ENCODE measurements at places on chromosomes 3 and 15.

- DNase-seq: no peak
Measured at GRCh38 chr3:113340785-113341184, 100.5 kb downstream of the CFAP44 start.

DNA sequence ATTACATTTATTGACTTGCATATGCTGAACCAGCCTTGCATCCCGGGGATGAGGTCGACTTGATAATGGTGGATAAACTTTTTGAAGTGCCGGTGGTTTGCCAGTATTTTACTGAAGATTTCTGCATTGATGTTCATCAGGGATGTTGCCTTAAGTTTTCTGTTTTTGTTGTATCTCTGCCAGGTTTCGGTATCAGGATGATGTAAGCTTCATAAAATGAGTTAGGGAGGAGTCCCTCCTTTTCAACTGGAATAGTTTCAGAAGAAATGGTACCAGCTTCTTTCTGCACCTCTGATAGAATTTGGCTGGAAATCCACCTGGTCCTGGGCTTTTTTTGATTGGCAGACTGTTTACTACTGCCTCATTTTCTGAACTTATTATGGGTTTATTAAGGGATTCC is 250.8 kb downstream of the TBC1D5 start:
- DNase-seq: no peak

- DNase-seq: no peak
Measured at GRCh38 chr3:120568202-120568531, 28.0 kb upstream of the NDUFB4 start.

- no peak for DNase-seq
Measured at GRCh38 chr3:163722405-163722804, 1355.9 kb downstream of the SI start.

GRCh38 chr15:40847223-40847961 is 3.5 kb downstream of the SPINT1 start:
- no peak for DNase-seq

DNA sequence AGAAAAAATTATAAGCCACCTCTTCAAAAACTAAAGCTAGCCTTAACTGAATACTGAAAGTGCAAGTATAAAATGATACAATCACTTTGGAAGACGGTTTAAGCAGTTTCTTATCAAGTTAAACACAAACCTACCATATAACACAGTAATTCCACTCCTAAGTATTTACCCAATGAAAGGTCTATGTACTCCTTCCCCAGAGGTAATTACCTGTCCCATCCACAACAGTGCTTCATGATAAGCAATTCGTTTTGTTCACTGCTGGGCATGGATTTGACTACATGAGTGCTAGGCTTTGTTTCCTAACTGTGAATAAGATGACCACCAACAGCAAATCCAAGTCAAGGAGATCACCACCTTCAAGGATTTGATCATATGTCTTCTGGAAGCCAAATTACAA is 4.3 kb downstream of the COX5A start:
- DNase-seq: no peak

DNA sequence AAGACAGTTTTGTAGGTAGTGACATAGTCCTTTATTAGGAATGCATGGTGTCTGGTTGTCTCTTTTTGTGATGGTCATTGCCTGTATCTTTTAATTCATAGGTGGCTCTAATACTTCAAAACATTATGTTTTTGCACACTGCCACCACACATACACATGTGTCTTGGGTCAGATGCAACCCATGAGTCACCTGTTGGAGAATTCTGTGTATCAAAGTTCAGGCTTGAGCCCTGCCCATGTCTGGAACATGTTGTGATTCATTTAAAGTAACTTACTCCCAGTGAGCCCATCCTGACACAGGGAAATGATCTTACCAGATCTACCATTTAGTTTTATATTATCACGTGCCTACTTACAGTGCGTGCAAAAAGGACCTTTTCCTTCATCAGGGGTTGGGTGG is 142.7 kb downstream of the GHSR start:
- no peak for DNase-seq

GRCh38 chr3:22846566-22846965 is 356.6 kb upstream of the UBE2E2 start:
- no peak for DNase-seq

GRCh38 chr3:175155172-175155571 is 296.0 kb downstream of the NAALADL2 start:
- DNase-seq: no peak

GRCh38 chr15:69009341-69009740 is 5.2 kb upstream of the NOX5 start:
- no peak for DNase-seq

- no peak for DNase-seq
Measured at GRCh38 chr3:73543412-73543811, 81.3 kb downstream of the PDZRN3 start.

DNA sequence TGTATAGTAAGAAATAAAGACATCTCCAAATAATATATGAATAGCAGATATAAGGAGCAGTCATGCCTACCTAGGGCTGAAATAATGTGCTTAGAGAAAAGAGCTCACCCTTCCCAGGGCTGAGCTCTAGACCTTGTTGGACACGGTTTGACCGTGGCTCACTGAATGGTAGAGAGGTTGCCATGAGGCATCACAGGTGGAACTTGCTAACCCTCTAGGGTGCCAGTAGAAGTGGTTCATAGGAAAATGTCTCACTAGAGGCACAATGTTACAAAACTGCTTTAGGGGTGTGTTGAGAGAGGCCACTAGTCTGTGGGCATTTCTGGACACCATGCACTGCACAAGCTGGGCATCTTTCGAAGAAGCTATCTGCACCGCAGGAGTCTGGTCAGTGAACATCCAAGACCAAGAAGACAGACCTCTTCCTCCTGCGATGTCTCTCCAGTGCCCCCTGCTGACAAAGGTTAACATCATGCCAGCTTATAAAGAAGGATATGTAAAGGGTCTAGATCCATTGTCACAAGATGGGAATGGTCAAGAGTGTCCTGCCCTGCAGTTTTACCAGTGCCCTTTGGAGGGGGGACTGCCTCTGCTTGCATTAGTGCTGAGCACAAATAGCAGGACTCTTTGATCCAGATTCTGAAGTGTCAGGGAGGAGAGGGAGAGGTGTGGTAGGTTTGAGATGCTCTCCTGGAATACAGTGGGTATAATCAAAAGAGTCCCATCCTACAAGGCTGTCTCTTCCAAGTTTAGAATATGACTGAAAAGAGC is 266.8 kb downstream of the ZNF385D start:
- DNase-seq: no peak

DNA sequence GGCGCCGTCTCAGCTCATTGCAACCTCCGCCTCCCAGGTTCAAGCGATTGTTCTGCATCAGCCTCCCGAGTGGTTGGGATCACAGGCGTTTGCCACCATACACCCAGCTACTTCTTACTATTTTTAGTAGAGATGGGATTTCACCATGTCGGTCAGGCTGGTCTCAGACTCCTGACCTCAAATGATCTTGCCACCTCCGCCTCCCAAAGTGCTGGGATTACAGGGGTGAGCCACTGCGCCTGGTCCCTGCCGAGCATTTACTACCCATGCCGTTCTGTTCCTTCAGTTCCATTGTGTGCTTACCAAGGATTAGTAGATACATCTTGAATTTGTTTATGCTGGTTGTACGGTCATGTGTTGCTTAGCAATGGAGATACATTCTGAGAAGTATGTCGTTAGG is 10.3 kb downstream of the CHD2 start:
- DNase-seq: no peak

GRCh38 chr3:436053-436452 is 239.5 kb downstream of the CHL1 start:
- DNase-seq: no peak

DNA sequence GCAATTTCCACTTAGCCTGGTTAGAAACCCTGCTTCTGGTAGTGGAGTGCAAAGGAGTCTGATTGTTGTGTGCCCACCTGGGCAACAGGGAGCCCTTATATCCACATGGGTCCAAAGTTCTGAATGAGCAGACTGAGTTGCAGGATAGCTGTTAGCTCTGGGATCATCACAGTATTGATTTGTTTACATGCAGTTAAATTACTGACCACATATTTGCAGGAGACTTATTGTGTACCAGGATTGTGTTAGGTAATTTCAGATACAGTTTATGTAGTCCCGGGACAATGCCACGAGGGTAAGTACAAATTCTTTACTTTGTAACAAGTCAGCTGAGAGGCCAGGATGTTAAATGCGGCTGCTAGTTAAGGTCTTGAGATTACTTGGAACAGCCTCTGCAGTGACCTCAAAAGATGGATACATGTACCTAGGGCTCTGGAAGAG is 18.8 kb downstream of the ARHGEF26 start:
- no peak for DNase-seq

- DNase-seq: no peak
Measured at GRCh38 chr3:160403028-160403545, 3.6 kb downstream of the SMC4 start.

DNA sequence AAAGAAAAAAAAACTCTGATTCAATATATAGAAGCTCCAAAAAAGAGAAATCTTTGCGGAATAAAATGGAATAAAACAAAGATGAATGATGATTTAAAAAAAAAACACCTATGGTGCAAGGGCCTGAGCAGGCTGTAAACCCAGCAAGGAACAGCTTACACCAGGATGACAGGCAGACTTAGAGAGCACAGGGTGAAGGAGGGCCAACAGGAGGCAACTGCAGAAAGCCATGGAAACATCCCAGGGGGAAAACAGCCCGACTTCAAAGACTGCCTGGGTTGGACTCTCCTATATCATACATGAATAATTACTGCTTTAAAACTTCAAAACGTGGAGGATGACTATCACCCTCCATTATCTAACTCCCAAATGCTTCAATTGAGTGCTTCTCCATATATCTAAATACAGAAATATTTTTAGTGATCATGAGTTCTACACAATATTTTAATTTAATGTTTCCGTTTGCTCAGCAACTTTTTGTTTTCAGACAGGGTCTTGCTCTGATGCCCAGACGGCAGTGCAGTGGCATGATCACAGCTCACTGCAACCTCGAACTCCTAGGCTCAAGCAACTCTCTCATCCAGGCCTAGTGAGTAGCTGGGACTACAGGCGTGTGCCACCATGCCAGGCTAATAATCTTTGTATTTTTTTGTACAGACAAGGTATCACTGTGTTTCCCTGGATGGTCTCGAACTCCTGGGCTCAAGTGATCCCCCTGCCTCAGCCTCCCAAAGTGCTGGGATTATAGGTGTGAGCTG is 456.2 kb downstream of the TBL1XR1 start:
- DNase-seq: no peak

Data from cortex of kidney (tissue), 1 donor.